ENCODE measurements at places on chromosomes 1 and 21. TPM values are rescaled to one million over a fixed set of nuclear protein-coding genes. Genes with fewer than 3 reads are reported as not detected.

- peak; percentile 37 for DNase-seq
Observed at GRCh38 chr1:153535242-153536011, at the start of gene S100A6. Gene S100A6, minus strand, starts transcription at chr1:153535991. Its CDS starts 652 bp downstream, at chr1:153535339.

DNA sequence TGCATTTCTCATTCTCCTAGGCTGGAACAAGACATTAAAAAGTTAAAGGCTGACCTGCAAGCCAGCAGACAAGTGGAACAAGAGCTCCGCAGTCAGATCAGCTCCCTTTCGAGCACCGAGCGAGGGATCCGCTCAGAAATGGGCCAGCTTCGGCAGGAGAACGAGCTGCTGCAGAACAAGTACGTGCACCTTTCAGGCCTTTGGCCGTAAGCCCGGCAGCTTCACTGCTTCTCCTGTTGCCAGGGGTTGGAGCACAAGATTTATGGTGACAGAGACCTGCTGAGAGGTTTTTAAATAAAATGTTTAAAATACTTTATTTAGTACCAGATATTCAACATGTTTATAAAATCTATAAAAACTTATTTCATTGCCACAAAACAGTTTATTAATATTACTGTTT, 53.4 kb downstream of the MACO1 start:
- DNase-seq = no peak

The MATN1 gene
- 1.4 TPM for polyA plus RNA-seq

DNA sequence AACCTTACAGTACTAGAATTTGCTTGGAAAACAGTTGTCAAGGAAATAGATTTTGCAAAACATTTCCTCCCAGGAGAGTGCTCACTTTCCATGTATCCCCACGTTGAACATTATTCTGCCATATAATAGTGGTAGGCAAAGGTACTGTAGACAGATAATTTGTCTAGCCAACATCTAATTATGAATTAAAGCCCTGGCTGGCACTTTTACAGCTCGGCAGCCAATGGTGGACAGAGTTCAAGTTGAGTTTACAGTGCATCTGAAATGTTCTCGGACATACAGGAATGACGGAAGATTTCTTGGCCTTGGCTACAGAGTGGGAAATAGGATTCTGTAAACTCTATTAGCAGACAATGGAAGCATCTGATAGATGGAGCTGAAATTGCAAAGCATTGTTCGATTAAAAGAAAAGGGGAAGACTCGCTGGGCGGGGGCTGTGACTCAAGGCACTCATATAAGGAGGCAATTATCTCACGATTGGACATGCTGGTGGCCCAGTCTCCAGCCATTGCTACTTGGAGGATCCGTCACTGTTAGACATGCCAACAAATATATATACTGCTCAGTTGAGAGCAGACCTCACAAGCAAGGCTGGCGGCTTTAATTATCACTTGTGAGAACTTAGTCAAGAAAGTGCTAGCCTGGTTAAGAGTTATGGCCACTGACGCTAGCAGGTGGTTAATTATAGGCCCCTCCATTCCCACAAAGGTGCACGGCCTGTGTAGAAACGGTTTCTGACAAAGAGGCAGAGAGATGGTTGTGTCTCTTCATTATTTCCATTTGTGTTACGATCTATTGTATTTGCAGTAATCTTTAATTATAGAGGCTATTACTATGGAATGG, 48.0 kb downstream of the MAN1C1 start:
- peak; percentile 33 for DNase-seq

- no peak for DNase-seq
Observed at GRCh38 chr1:231629132-231629531, 2.5 kb downstream of the DISC1 start.

The RAB4A gene
- polyA plus RNA-seq = 69.7 TPM

The CASZ1 gene
- 68.2 TPM for polyA plus RNA-seq

DNA sequence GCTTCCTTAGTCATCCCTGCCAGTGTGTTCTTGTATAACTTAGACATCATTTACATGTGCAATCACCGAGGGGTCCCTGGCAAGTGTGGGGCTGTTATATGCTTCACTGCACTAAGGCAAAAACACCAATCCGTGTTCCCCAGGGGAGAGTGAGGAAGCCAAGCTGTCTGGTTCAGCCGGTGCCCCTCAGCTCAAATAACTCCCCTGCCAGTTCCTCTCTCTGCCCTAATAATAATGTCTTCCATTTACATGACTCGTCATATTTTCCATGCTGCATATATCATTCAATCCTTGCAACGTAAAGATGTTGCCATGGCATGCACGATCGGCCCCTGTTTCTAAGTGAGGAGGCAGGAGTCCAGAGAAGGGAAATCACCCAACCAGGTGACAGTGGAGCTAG, 24.4 kb upstream of the NDC1 start:
- DNase-seq = no peak

The TCHH gene
- polyA plus RNA-seq = not detected

DNA sequence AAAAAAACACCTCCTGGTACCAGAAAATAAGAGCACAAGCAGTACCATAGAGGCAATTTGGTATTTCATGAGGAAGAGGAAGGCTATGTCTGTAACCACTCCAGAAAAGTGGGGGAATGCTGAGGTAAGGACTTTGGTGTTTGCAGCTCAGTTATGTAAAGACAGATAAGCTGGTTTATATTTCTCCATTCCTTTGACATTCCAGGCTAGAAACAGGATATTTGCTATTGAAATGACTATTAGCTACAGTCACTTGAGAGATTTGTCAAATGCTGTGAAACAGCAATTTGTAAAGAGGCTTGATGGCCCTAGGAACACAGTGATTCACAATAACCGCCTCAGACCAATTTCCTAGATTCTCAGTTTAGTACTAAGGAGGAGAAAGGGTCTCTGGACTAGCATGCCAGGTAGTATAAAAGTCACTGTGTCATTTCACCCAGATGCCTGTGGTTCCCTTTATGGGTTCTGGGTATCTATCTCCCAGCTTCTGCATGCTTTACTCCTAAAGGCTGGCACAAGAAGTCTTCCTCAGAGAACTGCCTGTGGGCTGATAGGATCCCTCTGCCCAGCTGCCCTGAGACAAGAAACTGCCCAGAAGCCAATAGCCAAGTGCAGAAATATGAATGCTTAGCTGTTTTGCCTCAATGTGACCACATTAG, 80.5 kb downstream of the VCAM1 start:
- no peak for DNase-seq

The CHODL gene
- polyA plus RNA-seq = 2.3 TPM

The POMGNT1 gene
- polyA plus RNA-seq = 128 TPM

The CLDN19 gene
- 5.6 TPM for polyA plus RNA-seq

The LHX8 gene
- 0.47 TPM for polyA plus RNA-seq

DNA sequence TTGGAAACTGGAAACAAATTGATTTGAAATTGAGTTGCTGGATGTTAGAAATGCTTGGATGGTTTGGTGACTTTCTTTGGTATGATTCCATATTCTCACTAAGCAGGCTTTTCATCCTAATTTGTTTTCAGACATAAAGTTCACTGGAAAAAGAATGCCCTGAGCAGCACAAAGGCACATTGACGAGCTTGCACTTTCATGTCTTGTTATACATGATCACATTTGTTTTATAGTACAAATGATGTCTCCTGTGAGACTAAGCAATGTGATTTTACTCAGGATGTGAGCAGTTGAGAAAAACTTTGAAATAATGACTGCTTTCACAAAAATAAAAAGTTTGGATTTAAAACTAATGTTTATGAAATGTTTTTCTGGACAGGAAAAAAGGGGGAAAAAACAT, 63.6 kb downstream of the KCNT2 start:
- DNase-seq = no peak

DNA sequence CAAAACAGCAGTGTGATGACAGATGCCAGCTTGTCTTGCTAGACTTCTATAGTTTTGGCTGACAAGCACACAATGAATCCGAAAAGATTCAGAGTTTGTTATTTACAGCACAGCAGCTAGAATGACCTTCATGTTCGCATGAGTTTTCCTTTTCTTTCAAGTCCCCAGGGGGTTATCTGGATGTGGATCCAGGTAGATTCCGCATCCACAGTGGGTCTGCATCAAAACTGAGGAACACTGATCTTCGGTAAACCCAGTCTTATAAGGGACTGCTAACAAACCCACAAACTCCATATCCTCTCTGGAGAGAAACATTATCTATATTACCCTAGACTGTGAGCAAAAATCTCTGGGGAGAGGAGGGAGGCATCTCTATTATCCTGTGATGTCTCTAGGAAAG, 69.0 kb upstream of the DEPDC1 start:
- DNase-seq = no peak

DNA sequence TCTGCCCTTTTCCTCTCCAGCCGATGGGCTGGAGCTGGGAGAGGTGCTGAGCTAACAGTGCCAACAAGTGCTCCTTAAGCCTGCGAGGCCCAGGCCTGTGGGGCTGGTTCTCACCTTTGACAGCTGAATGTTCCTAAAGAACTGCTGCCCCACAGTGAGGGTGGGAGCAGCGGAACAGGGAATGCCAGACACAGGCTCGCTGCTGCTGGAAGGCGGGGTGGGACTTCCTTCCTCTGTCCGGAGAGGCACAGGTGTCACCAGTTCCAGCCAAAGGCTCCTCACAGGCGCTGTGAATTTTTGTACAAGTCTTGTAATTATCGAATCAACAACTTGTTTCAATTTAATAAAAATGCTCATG, 47.1 kb downstream of the COQ8A start:
- DNase-seq = no peak

DNA sequence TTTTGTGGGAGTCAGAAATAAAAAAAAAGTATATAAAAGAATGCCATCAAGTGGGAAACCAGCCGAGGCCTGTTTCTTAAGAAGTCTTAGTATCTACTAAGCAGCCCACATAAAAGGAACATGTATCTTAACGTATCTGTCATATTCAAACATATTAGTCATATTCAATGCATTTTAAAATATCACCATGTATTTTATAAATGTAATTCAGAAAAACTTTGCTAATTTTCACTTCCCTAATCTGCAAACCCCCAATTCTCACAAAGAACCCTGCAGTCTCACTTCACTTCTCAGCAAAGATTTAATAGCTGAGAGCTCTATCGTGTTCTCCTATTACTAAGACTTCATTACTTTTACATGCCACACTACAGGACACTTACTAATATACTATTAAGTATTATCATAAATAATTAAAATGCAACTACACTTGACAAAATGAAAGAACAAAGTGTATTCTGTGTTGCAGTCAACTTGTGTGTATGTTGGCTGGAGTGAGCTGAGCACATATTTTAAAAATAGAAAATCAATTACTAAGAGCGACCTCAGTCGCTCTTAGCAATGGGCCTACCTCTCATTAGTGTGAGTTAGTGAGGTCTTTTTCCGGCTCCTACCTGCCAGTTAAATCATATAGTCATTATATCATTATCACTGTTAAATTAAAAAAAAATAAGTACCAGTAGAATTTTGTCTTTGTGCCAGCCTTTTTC, 484.3 kb downstream of the LMO4 start:
- DNase-seq = no peak

GRCh38 chr1:102732927-102733326, 375.4 kb downstream of the COL11A1 start:
- DNase-seq = peak; percentile 3

GRCh38 chr1:89363638-89364536, at the start of gene GBP6:
Gene GBP6, plus strand, starts transcription at chr1:89364059. Its CDS starts 4,493 bp downstream, at chr1:89368552.
- peak; percentile 62 for DNase-seq

DNA sequence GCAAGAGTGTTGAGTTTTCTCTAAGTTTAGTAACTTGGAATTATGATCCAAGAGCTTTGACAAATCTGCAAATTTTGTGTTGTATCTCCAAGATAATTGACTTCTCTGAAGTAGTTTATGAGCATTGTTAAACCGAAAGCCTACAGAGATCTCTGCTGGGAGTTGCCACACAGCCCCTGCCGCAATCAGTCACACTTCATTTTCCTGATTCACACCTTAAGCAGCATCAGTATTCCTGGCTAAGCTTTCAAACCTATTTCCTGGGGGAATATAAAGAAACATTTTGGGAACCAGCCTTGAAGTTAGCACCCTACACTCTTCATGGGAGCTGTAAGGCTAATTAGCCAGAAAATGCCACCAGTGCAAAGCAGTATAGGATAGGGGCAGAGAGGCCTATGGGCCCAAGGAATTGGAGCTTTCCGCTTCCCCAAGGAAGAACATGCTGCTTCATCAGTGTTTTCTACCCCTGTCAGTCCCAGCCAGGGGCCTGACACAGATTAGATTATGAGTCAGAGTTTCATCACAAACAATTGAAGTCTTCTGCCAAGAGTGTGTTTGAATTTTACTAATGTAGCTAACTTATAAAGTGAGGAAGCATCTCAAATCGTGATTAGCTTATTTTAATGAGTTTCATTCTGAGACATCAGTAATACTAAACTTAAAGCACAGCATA, 23.2 kb upstream of the CACYBP start:
- DNase-seq = no peak

- no peak for DNase-seq
Observed at GRCh38 chr1:57367945-57368344, 55.9 kb downstream of the DAB1 start.

- DNase-seq = no peak
Observed at GRCh38 chr1:218933513-218933912, 240.2 kb upstream of the LYPLAL1 start.

The NDUFS5 gene
- polyA plus RNA-seq = 1,004 TPM

- no peak for DNase-seq
Observed at GRCh38 chr1:30764396-30764795, 6.8 kb upstream of the LAPTM5 start.

GRCh38 chr1:228988664-228989063, 253.4 kb downstream of the RHOU start:
- peak; percentile 86 for DNase-seq

GRCh38 chr1:93701629-93702028, 20.0 kb upstream of the BCAR3 start:
- DNase-seq = peak; percentile 87

DNA sequence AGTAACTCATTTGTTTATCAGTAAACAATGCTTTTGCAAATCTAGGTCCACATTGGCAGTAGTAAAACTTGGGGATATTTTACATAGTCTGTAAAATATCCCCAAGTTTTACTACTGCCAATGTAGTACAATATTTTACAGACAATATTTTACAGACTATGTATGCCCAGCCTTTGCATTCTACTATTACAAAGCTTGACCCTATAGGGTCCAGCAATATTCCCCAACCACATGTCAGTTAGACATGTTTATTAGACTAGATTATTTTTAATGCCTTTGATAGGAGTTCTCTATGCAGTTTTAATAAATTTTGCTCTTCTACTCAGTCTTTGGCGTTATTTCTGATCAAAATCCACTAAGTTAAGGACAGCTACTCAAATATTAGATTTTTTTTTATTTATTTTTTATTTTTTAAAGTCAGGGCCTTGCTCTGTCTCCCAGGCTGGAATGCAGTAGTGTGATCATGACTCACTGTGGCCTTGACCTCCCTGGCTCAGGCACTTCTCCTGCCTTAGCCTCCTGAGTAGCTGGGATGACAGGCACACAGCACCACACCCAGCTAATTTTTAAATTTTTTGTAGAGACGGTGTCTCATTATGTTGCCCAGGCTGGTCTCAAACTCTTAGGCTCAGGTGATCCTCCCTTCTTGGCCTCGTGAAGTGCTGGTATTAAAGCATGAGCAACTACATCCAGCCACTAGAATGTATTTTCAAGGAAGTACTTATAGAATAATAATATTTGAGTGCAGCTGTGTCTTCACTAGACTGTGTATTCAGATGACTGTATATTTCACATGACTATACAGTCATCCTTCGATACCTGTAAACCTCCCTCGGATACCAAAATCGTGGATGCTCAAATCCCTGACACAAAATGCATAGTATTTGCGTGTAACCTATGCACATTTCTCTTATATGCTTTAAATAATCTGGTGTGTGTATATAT, 19.8 kb downstream of the MIER1 start:
- DNase-seq = no peak

GRCh38 chr1:29243871-29244200, 7.5 kb downstream of the PTPRU start:
- DNase-seq = no peak

All from cardiac muscle cell (in vitro differentiated cells and primary cell).